ENCODE measurements at places on chromosomes 13 and 19.

DNA sequence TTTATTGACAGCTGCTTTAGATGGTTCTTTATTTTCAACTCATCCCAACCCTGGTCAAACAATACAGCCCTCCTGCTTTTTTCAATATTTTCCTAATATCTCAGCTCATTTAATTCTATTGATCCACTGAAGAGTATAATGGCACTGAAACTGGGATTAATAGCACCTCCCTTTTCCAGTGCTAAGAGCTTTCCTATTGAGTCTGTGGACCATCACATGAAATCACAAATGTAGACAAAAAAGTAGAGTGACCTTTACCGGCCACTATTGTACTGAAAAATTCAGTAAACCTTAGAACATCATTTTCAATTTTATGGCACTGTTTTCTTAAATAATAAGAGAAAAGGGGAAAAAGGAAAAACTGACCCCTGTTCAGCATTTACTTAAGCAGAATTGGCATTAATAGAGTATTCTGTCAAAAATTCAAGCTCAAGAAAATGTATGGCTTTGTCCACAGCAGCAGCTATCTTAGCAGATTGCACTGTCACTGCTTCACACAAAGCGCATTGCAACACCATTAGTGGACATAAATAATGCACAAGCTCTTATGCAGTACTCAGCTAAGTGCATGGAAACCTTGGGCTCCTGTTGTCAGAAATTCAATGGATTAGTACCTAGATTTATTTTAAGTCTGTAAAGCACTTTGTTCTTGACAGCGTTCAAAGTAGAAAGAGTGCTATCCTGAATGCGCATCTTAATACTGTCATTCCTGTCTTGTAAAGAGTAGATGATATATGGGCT is 851.0 kb upstream of the KLHL1 start:
- no peak for DNase-seq

DNA sequence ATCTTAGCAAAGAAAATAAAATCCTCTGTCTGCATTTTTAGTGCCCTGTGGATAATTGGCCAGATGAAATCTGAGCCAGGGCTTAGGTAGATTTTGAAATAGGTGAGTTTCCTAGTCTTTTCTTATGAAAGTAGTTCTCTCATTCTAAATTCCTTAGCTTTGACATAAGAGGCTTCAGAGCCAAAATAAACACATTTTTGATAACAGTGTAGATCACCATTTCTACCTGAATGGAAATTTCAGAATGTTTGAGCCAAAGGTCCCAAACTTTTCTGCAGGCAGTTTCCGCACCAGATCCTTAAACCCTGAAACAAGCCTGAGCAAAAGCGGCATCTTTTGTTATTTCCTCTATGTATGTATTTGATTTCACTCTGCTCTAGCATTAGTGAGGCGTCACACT is 551.2 kb downstream of the EFNB2 start:
- no peak for DNase-seq

GRCh38 chr19:21693399-21693798 is 74.0 kb downstream of the ZNF100 start:
- no peak for DNase-seq

GRCh38 chr19:1512671-1513498 is at the start of gene ADAMTSL5:
Gene ADAMTSL5 (minus strand): TSS chr19:1513019. CDS start chr19:1510943, 2,076 bp downstream.
- DNase-seq = peak; percentile 54

DNA sequence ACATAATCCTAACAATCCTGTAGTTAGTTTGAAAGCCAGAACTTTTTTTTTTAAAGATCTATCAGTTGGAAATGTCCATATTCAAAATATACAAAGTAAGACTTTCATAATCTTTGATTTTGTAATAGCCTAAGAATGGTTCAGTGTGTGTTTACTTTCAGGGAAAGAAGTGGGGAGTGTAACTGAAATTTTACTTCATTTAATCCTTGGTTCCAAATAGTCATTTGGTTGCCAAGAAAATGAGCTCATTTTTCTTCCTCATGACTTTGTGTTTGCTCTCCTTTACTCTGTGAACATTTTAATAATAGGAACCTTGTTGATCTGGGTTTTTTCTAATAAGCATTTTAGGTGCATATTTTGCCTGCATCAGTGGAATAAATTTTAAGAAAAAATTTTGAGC is 278.8 kb downstream of the SLITRK6 start:
- no peak for DNase-seq

DNA sequence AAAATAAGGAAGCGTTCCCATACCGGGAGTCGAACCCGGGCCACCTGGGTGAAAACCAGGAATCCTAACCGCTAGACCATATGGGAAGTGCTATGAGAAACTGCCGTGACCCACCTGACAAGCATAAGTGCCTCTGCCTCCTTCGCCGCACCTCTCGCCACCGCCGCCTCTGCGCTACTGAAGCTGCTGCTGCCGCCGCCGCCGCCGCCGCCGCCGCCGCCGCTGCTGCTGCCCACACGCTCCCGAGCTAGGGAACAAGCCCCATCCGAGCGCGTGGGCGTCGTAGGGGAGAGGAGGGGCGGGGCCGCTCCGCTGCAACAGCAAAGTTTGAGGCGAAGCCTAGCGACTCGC is 610 bp upstream of the WBP4 start:
- peak; percentile 80 for DNase-seq

- no peak for DNase-seq
These were observed 21.9 kb downstream of the ANKRD27 start for GRCh38 chr19:32652894-32653598.

DNA sequence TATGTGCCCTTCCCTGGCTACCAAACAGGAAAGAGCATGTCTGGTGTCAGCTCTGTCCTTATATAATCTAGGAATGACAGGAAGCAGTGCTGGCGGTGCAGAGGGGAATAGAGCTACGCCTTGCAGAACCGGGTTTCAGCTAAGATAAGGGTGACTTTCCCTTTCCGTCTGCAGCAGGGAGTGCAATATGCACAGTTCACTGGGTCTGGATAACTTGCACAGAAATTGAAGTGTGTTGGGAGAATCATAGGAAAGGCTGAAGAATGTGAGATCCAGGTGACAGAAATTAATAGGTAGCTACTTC is 90.0 kb upstream of the TSHZ3 start:
- DNase-seq = no peak

- DNase-seq = no peak
These were observed 7.7 kb downstream of the IRF2BP1 start for GRCh38 chr19:45878043-45878794.

GRCh38 chr13:112704308-112705145 is 14.7 kb downstream of the ATP11A start:
- DNase-seq = no peak
